Motor neuron (in vitro differentiated cells): ENCODE measurements at places on chromosomes 16 and 17. TPM values are rescaled to one million over a fixed set of nuclear protein-coding genes. Genes with fewer than 3 reads are reported as not detected.

DNA sequence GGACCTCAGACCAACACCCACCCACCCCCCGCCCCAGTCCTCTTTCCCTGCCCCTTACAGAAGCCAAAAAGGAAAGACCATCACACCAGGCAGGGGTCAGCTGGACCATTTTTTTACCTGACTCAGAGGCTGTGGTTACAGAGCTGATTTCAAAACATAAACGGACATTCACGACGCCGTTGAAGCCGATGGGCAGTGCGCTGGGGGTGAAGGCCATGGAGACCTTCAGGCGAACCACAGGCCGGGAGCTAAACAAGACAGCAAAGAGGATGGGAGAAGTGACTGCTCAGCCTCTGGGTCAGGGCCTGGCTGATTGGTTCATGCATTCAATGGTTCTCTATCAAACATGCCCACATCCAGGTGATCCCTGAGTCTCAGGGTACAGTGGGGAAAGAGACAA lies 24.1 kb downstream of the HASPIN start:
- no peak for ATAC-seq

GRCh38 chr17:38600416-38600815 lies 5.3 kb downstream of the SRCIN1 start:
- ATAC-seq: no peak

DNA sequence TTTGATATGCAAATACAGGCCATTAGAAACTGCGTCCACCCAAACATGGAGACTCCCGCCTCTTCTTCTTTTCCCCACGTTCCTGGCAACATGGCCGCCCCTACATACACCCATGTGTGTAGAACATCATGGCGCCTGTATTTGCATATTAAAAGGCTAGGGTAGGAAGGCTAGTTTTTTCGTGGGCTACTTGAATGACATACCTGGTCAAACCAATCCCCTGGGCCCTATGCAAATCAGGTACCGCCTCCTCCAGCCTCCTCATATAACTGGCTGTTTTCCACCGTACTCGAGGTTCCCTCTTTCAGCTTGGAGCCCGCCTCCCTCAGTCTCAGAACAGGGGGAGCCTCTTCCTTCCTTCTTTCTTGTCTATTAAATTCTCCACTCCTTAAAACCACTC lies 840 bp upstream of the CD300LB start:
- peak; percentile 81 for ATAC-seq

DNA sequence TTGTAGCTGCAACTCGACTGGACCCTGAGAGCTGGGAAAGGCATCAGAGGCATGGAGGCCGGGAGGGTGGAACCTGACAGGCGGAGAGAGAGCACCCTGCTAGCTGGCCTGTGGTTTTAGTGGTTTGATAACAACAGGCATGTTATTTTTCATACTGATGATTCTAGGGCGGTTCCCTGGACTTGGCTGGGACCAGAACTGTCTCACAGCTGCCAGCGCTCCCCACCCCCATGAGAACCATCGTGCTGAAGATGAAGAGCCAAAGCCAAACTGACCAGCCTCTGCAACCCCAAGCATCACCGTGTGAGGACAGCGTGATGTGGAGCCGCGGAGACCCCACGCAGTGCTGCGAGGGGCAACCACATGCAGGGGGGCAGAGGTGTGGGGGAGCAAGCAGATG lies 28.5 kb downstream of the MXRA7 start:
- ATAC-seq: no peak

GRCh38 chr16:76900285-76901263 lies 290.4 kb upstream of the MON1B start:
- no peak for ATAC-seq

Gene P2RX1
- 0.27 and 1.7 TPM in 2 replicates for total RNA-seq

GRCh38 chr16:10421596-10421995 lies 35.7 kb downstream of the ATF7IP2 start:
- ATAC-seq: no peak

DNA sequence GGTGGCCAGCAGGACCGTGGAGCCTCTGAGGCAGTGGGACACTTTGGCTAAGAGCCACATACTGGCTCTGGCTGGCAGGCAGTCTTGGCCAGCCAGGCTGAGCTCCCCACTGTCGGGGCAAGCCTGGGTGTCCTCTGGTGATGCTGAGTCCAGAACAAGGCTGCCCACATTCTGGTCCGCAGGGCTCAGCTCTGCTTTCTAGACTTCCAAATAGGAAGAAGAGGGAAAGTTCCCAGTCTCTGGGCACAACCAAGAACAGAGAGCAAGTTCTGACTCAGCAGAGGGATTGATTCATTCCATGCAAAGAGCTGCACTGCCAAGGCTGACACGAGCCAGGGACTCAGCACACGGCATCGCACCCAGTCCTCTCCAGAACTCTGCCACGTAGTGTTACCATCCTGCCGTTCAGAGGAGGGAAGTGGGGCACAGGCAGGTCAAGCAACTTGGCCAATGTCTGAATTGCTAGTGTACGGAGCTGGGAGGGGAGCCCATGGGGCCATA lies 58.9 kb downstream of the NOS2 start:
- ATAC-seq: no peak

GRCh38 chr16:592518-593306 lies 2.8 kb downstream of the RAB40C start:
- ATAC-seq: no peak

Gene AIPL1
- 0.70 TPM in 1 of 2 replicates, not detected in the other for total RNA-seq
